Endothelial cell (in vitro differentiated cells): ENCODE measurements at places on chromosomes 11 and 22. TPM values are rescaled to one million over a fixed set of nuclear protein-coding genes. Genes with fewer than 3 reads are reported as not detected.

- H3K4me3 ChIP-seq, result no peak overlapping the region
- DNase-seq, result no peak
- peaks cover 41% of the 10 kb centered on the region for H3K4me1 ChIP-seq
Observed at GRCh38 chr22:17381192-17381913, 12.1 kb downstream of the CECR2 start.

The OR4A16 gene
- total RNA-seq, result not detected

GRCh38 chr22:32733196-32733768 lies 68.2 kb upstream of the TIMP3 start:
- no peak for DNase-seq
- no peak overlapping the region for H3K27ac ChIP-seq
- no peak overlapping the region for H3K4me3 ChIP-seq
- H3K27me3 ChIP-seq, result no peaks in the 10 kb centered on the region
- H3K4me1 ChIP-seq, result peaks cover 11% of the 10 kb centered on the region
- no peaks in the 10 kb centered on the region for H3K36me3 ChIP-seq

DNA sequence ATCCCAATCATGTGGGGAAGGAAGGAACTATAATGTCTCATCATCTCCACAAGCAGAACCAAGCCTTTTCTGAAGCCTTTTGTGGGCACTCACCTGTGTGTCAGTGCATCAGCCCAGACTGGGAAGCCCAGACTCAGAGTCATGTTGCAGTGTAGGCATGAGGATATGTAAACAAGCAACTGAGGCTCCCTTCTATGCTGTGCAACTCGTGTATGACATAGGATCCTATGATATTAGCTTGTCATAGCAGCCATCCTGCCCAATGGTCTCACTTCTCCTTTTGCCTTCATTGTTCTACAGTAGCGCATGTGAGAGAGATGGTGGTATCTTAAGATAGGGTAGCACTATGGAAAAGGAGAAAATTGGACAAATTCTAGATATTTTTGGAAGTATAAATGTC lies 103.4 kb upstream of the OLFML1 start:
- DNase-seq, result no peak
- no peaks in the 10 kb centered on the region for H3K36me3 ChIP-seq
- H3K4me3 ChIP-seq, result no peak overlapping the region

The ABCC8 gene
- not detected for total RNA-seq

- peaks cover 47% of the 10 kb centered on the region for H3K4me1 ChIP-seq
- peak overlapping the region; percentile 82 for H3K4me3 ChIP-seq
- peaks cover 68% of the 10 kb centered on the region for H3K36me3 ChIP-seq
- peaks cover 68% of the 10 kb centered on the region for H3K27me3 ChIP-seq
Observed at GRCh38 chr22:50701076-50701419, 28.4 kb downstream of the SHANK3 start.

DNA sequence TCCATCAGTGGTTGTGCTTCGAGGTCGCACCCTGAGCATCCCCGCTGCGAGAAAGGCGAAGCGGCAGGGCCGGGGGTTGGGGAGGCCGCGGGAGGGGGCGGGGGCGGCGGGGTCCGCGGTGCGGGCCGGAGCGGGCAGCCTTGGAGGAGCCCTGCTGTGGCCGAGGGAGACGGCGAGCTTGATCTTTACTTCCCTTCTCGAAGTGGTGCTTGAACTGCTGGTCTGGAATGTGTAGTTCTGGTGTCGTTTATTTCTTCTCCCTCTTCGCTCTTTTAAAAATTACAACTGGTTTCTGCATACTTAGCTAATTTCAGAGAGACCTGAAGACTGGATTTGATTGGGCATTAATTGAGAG lies 1.1 kb downstream of the APLP2 start:
- H3K27ac ChIP-seq, result peak overlapping the region; percentile 32
- H3K27me3 ChIP-seq, result peaks cover 14% of the 10 kb centered on the region
- peaks cover 30% of the 10 kb centered on the region for H3K4me1 ChIP-seq
- DNase-seq, result peak; percentile 36
- H3K4me3 ChIP-seq, result peak overlapping the region; percentile 98

GRCh38 chr11:96781082-96781481 lies 391.3 kb downstream of the JRKL start:
- no peaks in the 10 kb centered on the region for H3K36me3 ChIP-seq
- no peak overlapping the region for H3K4me3 ChIP-seq

The GAL3ST3 gene
- total RNA-seq, result 0.87 TPM

- no peak for DNase-seq
- peak overlapping the region; percentile 95 for H3K27ac ChIP-seq
- peaks cover 4% of the 10 kb centered on the region for H3K36me3 ChIP-seq
- H3K27me3 ChIP-seq, result peaks cover 6% of the 10 kb centered on the region
- H3K4me1 ChIP-seq, result peaks cover 21% of the 10 kb centered on the region
- H3K4me3 ChIP-seq, result peak overlapping the region; percentile 98
Observed at GRCh38 chr11:118572981-118573550, 857 bp downstream of the ARCN1 start.

The GAS2 gene
- total RNA-seq, result 1.4 TPM

The IPO7 gene
- total RNA-seq, result 106 TPM

The ANGPTL5 gene
- total RNA-seq, result not detected

The BIRC3 gene
- total RNA-seq, result 0.08 TPM

GRCh38 chr22:50179937-50180726 lies 5.6 kb upstream of the TRABD start:
- H3K27ac ChIP-seq, result no peak overlapping the region
- no peaks in the 10 kb centered on the region for H3K36me3 ChIP-seq
- DNase-seq, result no peak
- no peaks in the 10 kb centered on the region for H3K4me1 ChIP-seq
- H3K27me3 ChIP-seq, result peaks cover 10% of the 10 kb centered on the region

- no peak overlapping the region for H3K27ac ChIP-seq
- H3K36me3 ChIP-seq, result no peaks in the 10 kb centered on the region
- H3K4me3 ChIP-seq, result no peak overlapping the region
- no peaks in the 10 kb centered on the region for H3K4me1 ChIP-seq
- DNase-seq, result no peak
- peaks cover 2% of the 10 kb centered on the region for H3K27me3 ChIP-seq
Observed at GRCh38 chr11:44388828-44389657, 79.1 kb upstream of the ALX4 start.

- no peaks in the 10 kb centered on the region for H3K36me3 ChIP-seq
- no peak overlapping the region for H3K4me3 ChIP-seq
- H3K4me1 ChIP-seq, result no peaks in the 10 kb centered on the region
- no peaks in the 10 kb centered on the region for H3K27me3 ChIP-seq
- peak; percentile 63 for DNase-seq
Observed at GRCh38 chr22:24758164-24758799, 16.2 kb downstream of the PIWIL3 start.

The MPEG1 gene
- not detected for total RNA-seq

The LYVE1 gene
- total RNA-seq, result not detected

The OR8B4 gene
- not detected for total RNA-seq

The TNNI2 gene
- total RNA-seq, result not detected

GRCh38 chr11:19675397-19675796 lies 37.2 kb upstream of the NAV2 start:
- no peak for DNase-seq
- peak overlapping the region; percentile 95 for H3K27ac ChIP-seq
- peaks cover 41% of the 10 kb centered on the region for H3K4me1 ChIP-seq

DNA sequence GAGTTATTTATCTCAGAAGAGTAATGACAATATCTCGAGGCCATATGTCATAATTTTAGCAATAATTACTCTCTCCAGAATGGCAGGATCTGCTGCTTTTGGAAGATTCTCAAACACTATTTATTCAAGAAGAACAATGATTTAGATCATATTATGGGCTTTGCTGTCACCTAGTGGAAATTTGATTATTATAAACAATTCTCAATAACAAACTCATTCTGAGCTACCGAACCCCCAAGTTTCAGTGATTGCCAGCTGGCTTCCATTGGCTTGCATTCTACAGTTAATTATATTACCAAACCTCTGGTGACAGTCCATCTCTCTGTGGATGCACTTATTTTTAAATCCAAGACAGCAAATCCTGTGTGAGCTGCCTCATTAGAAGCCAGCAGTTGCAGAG lies 27.9 kb upstream of the SLC36A4 start:
- no peak for DNase-seq
- H3K27ac ChIP-seq, result no peak overlapping the region
- no peaks in the 10 kb centered on the region for H3K36me3 ChIP-seq
- no peak overlapping the region for H3K4me3 ChIP-seq

DNA sequence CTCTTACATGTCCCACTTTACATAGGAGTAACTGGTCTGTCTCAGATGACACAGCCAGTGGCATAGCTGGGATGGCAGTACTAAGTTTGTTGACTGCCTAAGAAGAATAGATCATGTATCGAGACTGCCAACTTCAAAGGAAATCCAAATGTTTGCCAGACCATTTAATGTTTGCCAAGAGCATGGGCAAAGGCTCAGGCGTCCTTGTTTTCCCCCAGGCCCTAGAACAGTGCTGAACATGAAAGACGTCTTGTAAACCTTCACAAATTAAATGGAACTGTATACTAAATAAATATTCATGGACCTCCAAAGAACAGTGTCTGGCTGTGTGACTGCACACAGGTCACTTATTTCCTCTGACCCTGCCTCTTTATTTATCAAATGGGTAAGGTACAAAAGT lies 234.7 kb upstream of the CCDC90B start:
- H3K27me3 ChIP-seq, result no peaks in the 10 kb centered on the region
- no peak for DNase-seq
- no peaks in the 10 kb centered on the region for H3K4me1 ChIP-seq
- H3K4me3 ChIP-seq, result no peak overlapping the region
- H3K36me3 ChIP-seq, result peaks cover 5% of the 10 kb centered on the region

DNA sequence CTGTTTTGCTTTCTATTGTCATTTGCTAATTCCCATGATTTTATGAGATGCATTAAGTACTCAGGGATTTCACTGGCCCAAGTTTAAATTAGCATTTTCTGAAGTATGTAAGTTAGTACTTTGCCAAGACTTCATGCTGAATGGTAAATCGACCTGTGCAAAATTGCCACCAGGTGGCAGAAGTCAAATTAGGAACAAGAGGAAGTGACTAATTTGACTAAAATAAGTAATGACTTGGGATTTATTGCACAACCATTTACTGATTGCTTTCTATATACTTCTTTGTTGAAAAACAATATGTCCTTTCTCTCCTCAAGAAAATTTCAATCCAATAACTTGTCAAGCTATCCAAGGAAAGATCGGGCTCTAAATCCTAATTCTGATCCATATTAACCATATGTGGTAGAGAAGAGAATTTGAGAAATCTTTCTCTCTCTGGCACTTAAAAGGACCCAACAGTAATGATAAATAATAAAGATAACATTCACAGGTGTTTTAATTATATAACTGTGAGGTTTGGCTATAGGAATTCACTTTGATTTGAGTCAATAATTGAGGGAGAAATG lies 253.7 kb upstream of the CHORDC1 start:
- no peak overlapping the region for H3K27ac ChIP-seq
- peak; percentile 38 for DNase-seq
- H3K4me3 ChIP-seq, result no peak overlapping the region
- no peaks in the 10 kb centered on the region for H3K36me3 ChIP-seq

The OR5P2 gene
- 0.26 TPM for total RNA-seq

- H3K4me3 ChIP-seq, result no peak overlapping the region
- H3K27me3 ChIP-seq, result no peaks in the 10 kb centered on the region
- H3K4me1 ChIP-seq, result no peaks in the 10 kb centered on the region
- no peak for DNase-seq
- no peak overlapping the region for H3K27ac ChIP-seq
- H3K36me3 ChIP-seq, result no peaks in the 10 kb centered on the region
Observed at GRCh38 chr11:80194625-80195024, 753.8 kb upstream of the TENM4 start.

DNA sequence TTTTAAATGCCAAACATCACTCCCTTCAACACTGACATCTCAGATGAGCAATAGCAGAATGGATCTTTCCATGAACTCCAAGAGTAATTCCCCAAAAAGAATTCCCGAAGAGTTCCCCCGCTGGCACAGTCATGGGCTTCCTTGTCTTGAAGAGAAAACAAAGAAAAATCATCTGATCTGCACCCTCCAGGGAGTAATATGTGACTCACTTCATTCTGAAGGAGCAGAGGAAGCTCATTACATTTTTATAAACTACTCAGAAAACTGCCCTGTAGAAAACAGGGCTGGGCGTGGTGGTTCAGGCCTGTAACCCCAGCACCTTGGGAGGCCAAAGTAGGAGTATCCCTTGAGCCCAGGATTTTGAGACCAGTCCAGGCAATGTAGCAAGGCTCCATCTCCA lies 35.7 kb downstream of the CELSR1 start:
- no peaks in the 10 kb centered on the region for H3K36me3 ChIP-seq
- H3K27ac ChIP-seq, result no peak overlapping the region
- peaks cover 5% of the 10 kb centered on the region for H3K27me3 ChIP-seq
- DNase-seq, result no peak
- H3K4me3 ChIP-seq, result no peak overlapping the region

DNA sequence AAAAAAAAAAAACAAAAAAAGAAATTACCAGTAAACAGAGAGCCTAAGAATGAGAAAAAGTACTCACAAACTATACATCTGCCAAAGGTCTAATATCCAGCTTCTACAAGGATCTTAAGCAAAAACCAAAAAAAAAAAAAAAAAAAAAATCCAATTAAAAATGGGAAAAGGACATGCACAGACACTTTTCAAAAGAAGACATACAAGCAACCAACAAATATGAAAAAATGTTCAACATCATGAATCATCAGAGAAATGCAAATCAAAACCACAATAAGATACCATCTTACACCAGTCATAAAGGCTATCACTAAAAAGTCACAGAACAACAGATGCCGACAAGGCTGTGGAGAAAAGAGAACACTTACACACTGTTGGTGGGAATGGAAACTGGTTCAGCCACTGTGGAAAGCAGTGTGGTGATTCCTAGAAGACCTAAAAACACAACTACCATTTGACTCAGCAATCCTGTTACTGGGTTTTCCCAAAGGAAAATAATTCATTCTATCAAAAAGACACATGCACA lies 18.3 kb downstream of the MS4A6A start:
- no peak for DNase-seq
- peaks cover 19% of the 10 kb centered on the region for H3K4me1 ChIP-seq
- H3K4me3 ChIP-seq, result no peak overlapping the region
- no peak overlapping the region for H3K27ac ChIP-seq
- no peaks in the 10 kb centered on the region for H3K27me3 ChIP-seq

The RAB3IL1 gene
- 8.9 TPM for total RNA-seq

DNA sequence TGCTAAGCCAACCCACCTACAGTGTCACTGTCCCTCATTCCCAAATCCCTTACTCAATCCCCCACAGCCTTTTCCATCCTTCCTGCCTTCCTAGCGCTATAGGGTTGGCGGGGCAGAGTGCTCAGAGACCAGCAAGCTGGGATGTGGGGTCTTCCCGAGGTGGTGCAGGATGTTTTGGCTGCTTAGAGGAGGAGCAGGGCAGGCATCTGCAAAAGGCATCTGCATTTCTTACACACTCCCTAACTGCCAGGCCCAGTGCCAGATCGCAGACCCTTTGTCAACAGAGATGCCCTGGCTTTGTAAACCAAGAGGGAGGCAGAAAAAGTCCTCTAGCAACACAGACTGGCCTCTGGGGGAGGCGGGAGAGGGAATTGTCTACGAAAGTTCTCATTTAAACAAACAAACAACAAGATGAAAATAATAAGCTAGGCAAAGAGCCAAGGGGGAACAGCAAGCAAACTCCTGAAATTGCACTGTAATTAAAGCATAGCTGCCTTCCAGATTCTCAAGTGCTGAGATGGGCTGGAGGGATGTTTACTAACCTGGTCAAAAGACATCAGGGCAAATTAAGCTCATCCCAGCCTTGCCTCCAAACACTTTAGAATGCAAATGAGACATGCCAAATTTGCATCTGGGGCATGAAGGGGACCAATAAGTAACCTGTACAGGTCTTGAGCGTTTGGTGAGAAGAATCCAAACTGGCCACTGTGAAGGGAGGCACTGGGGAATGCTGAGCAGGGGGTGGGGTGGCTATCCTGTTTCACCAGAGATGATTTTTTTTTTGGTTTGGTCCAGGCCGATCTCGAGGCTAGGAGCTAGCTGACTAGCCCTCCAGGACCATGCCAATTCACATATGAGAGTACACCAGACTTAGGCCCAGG lies 38.1 kb upstream of the ADA2 start:
- peaks cover 1% of the 10 kb centered on the region for H3K27me3 ChIP-seq
- DNase-seq, result no peak
- peaks cover 26% of the 10 kb centered on the region for H3K4me1 ChIP-seq
- no peaks in the 10 kb centered on the region for H3K36me3 ChIP-seq

The OR8D1 gene
- not detected for total RNA-seq
